Daoy (cell line): ENCODE measurements at places on chromosomes 13 and 19. TPM values are rescaled to one million over a fixed set of nuclear protein-coding genes. Genes with fewer than 3 reads are reported as not detected.

DNA sequence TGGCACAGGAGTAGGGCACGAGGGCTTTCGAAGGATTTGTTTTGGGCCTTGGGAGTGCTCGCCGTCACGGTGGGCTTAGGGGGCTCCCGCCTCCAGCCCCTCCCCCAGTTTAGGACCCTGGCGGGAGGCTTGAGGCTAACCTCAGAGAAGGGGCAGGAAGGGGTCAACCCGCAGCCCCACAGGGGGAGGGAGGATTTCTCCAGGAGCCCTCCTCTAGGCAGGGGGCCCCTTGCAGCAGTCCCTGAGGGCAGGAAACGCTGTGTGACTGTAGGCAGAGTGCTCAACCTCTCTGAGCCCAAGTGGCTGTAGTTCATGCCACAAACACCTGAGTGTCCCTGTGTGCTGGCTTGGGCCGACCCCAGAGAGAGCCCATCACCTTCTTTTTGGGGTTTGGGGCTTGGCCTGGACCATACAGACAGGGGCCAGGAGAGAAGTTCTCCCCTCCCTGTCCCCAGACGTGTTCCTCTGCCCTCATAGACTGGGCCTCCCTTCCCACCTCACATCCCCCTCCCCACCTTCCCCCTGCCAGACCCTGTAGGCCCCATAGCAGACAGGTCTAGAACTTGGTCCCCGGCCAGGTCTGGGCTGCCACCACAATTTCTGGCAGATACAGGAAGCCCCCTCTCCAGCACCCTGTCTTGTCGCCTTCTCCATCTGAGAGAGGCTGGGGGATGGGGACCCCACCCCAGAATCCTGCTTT is 8.1 kb downstream of the ISYNA1 start:
- DNase-seq, result no peak

- no peak for DNase-seq
Observed at GRCh38 chr19:906480-906879, 6.5 kb downstream of the R3HDM4 start.

GRCh38 chr13:97295283-97296182 is 73.4 kb downstream of the MBNL2 start:
- peak; percentile 11 for DNase-seq

DNA sequence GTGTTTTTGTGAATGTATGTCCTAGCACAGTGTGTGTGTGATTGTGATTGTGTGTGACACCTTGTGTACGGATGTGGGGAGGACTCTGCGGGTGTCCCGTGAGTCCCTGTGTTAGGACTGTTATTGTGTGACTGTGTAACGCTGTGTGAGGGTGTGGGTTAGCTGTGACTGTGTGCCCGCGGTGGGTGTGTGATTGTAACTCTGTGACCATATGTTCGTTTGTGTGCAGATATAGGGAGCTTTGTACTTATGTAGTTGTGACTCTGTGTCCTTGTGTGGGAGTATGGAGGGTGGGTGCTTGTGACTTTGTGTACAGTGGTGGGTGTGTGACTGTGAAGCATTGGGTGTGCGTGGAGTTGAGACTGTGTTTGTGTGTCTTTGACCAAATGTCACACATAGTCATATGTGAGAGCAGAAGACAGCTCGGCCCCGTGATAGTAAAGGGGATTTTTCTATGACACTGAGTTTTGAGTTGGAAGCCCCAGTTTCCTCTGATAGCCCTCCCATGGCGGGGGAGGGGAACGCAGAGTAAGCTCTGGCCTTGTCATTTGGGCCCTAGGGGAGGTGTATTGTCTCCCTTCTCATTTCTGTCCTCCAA is 949 bp upstream of the ZNF260 start:
- DNase-seq, result peak; percentile 5

- DNase-seq, result peak; percentile 11
Observed at GRCh38 chr13:22837980-22838647, 342.7 kb upstream of the SGCG start.

DNA sequence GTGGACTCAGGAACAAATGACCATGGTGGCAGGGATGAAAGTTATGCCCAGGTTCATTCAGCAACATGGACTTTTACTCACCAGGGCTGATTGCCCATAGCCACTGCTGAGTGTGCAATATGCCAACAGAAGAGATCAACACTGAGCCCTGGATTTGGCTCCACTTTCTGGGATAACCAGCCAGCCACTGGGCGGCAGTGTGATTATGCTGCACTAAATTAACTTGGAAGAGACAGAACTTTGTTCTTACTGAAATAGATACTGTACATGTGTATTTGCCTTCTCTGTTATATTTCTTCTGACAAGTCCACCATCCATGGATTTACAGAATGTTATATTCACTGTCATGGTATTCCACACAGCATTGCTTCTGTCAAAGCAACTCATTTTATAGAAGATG is 257.4 kb downstream of the TDRD3 start:
- no peak for DNase-seq

GRCh38 chr13:22427783-22428182 is 753.0 kb upstream of the SGCG start:
- no peak for DNase-seq

DNA sequence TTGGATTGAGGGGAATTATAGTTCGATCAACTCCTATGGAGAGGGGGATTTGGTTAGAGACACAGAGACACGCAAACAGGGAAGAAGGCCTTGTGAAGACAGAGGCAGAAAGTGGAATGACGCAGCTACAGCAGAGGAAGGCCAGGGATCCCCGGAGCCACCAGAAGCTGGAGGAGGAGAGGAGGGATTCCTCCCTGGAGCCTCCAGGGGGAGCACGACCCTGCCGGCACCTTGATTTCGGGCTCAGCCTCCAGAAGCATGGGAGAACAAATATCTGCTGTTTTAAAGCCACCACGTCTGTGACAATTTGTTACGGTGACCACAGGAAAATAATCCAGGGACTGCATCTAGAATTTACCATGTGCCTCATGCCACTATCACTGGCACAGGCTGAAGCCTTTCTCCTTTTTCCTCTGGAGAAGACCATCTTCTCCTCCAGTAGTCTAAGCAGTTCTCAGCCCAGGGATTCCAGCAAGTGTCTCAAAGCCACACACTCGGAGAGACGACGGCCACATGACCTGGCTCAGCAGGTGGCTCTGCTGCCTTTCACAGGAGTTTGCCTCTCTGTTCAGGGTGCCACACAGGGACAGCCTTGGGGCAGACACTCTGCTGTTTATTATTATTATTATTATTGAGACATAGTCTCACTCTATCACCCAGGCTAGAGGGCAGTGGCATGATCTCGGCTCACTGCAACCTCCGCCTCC is 39.9 kb upstream of the CCNE1 start:
- peak; percentile 70 for DNase-seq

- DNase-seq, result no peak
Observed at GRCh38 chr13:74217811-74218210, 83.6 kb upstream of the KLF12 start.

DNA sequence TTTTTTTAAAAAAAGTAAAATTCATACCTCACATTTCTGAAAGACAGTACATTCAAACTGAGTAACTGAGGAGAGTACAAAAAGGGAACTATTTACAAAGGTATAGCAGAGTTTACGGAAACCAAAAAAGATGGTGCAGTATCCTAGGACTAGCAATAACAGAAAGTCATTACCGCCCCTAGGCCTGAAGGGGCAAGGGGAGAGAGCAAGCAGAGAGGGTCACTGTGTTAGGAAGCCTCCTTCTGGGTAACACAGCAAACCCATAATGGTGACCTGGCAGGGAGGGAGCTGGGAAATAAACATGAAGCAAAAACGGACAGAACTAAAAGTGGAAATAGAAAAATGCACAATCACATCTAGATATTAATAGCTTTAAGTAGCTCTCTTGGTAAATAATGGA is 8.2 kb downstream of the VWA8 start:
- DNase-seq, result no peak

DNA sequence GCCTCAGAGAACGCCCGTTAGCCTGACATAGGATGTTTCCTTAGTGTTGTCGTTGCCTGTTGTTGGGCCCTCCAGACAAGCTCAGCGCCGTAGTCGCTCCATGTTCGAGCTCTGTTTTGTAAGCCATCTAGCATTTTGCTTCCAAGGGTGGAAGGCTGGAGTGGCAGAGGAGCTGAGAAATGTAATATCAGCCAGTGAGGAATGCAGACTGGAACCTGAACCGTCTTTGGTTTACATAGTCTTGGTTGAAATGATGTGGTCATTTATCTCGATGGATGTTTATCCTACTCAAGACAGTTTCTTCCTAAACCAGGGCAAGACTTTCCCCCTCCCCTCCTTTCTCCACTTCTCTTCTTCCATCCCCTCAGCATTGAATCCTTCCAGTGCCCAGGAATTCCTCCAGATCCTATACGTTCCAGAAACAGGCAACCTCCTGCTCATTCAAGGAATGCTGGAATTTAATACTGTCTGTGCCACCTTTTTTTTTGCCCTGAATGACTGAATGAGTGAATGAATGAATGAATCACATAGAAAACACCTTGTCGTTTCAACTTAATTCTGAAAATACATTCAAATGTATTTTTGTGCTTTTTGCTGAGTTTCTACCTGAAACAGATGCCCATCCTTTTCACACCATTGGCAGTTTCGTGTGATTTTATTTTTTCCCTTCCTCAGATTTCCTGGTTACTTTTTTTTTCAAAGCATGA is 109.5 kb upstream of the MBNL2 start:
- no peak for DNase-seq

- no peak for DNase-seq
Observed at GRCh38 chr19:45471931-45472562, 4.3 kb downstream of the FOSB start.

DNA sequence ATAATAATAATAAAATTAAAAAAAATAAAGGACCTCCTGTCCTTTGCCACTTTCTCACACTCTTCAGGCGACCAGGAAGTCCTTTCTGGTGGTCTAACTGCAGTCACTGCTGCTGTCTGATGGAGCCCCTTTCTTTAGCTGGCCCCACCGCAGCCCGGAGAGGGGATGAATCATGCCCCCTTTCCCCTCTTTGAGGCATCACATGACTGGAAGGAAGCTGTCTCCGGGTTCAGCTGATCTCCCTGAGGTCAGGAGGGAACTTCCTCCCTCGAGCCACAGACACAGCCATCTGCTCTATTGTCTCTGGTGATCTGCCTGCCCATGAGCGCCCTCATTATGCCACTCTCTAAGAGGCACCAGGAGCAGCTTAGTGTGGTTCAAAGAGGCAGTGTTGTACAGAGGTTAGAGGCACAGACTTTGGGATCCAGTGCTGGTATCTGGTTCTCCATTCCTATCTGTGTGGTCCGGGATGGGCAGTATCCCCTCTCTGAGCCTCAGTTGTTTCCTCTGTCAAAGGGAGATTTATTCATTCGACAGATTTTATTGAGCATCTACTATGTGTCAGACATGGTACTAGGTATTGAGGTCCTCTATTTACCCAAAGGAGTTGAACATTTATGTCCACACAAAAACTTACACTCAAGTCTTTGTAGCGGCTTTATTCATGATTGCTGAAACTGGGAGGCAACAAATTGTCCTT is 30.0 kb downstream of the VAV1 start:
- peak; percentile 79 for DNase-seq

DNA sequence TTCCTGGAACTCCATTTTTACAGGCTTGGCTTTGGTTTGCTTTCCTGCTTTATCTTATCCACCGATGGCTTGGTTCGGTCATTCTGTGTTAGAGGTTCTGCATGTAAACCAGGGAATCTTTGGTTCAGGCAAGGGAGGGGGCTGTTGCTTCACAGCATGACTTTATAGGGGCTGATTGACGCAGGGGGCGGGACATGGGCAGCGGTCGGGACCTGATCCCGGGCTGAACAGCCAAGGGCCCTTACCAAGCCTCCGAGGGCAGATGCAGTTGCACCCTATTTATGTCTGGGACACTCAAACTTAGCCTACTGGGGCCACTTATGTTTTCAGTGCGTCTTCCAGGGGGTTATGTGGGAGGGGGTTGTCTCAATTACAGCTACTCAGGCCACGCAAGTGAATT is 312.4 kb downstream of the ZNF536 start:
- DNase-seq, result no peak

DNA sequence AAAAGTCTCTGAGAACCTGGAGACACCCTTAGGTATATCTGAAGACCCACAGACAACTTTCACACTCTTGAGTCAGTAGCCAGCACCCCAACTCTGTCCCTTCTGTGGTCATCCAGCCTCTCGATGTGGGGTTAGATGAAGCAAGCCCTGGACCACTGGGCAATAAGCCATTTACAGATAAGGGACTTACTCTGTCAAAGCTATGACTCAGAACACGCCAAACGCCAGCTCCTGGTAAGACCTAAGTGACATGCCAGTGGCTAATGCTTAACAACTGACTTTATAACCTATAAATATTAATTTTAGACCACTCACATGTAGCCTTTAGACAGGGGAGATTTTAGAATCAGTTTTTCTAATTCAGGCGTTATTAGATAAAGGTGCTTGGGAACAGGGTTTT is 85.7 kb downstream of the SHISA2 start:
- peak; percentile 70 for DNase-seq

DNA sequence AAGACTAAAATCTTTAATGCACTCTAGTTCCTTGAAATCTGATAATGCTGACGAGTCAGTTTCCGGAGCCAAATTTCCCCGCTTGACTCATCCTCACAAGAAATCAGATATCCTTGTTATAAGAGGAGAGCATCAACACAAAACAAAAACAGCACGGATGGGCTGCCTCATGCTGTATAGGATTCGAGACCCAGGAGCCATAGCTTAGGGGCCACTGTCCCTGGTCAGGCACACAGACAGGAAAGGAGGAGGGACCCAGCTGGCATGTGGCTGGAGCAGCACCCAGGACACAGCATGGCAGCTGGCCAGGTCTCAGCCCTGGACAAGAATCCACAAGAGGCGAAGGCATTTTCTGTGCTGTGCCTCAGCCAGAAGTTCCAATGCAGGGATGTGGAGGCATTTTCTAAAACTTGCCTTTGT is 110.2 kb upstream of the SPATA13 start:
- DNase-seq, result peak; percentile 54

GRCh38 chr19:6482343-6482686 is 728 bp upstream of the DENND1C start:
- no peak for DNase-seq

DNA sequence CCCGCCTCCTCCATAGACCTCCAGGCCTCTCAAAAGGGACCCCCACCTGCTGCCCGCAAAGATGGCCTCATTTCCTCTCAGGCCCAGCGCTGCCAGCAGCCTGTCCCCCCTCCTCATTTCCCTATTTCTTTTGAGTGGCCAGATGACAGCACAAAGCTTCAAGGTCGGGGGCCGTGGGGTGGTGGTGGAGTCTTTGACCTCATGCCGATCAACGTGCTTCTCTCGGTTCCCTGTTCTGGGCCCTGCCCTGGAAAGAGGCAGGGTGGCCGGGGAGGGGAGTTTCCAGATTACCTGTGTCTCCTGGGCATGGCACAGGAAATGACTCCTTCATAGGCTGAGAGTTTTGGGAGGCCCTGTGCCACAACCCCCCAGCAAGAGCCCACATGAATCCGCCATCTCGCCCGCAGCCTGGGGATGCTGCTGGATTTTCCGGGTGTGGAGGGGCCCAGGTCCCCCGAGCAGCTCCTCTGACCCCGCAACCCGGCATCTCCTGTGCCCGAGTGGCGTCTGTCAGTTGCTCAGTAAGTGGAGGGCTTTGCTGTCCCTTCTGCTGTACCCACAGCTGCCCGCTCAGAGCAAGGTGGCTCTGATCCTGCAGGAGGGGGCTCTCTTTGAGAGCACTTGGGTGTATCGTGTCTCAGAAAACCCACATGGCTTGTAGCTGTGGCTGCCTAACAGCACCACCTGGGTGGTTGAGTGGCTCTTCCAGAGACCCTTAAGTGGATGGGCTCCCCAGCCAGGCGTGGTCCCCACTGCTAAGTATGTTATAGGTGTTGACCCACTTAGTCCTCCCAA is 139.4 kb downstream of the SIPA1L3 start:
- DNase-seq, result no peak

Gene FGF22
- total RNA-seq, result not detected in 2 replicates

Gene SPIB
- total RNA-seq, result not detected in 2 replicates

Gene RNF113B
- not detected in 2 replicates for total RNA-seq

Gene LHB
- 0.60 and 4.0 TPM in 2 replicates for total RNA-seq

Gene ADM5
- total RNA-seq, result 0.27 and 0.40 TPM in 2 replicates

Gene ZNF345
- total RNA-seq, result 0.24 and 2.5 TPM in 2 replicates

Gene ZNF563
- 0.91 and 0.95 TPM in 2 replicates for total RNA-seq

Gene SIAH3
- 0.06 and 0.12 TPM in 2 replicates for total RNA-seq

Gene METTL21C
- total RNA-seq, result not detected in 2 replicates

Gene TGFBR3L
- total RNA-seq, result 7.1 TPM in 1 of 2 replicates, not detected in the other
